PC-3 (cell line): ENCODE measurements at places on chromosomes 7 and 10. TPM values are rescaled to one million over a fixed set of nuclear protein-coding genes. Genes with fewer than 3 reads are reported as not detected.

DNA sequence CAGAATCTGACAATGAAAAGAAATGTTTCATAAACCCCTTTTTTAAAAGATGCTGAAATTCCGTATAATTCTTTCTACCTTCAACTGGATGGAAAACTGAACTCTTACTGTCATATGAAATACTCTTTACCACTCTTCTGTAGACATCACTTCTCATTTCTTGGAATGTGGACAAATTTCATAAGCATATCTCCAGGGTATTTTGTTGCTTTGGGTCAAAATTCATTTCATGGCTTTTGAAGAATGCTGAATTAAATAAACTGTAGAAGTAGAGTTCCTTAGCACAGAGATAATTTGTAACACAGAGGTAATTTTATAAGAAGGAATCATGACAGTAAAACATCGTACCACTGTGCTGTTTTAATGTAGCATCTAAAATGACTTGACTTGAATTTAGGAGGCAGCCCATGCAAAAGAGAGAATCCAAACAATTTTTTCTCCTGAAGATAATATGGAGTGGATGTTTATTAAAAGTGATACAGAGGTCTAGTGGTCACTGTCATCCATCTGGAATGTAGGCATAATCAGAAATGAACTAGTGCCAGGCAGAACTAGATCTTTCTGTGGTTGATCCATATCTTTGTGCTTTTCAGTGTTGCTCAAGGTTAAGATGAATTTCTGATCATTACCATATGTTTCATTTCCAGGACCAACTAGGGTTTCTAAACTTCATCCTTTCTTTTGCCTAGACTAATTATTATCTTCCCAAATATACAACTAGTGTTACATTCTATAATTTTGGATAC is 492.0 kb downstream of the KIF20B start:
- DNase-seq, result peak; percentile 41

- DNase-seq, result peak; percentile 52
Observed at GRCh38 chr7:48041653-48041970, 6.3 kb downstream of the C7orf57 start.

DNA sequence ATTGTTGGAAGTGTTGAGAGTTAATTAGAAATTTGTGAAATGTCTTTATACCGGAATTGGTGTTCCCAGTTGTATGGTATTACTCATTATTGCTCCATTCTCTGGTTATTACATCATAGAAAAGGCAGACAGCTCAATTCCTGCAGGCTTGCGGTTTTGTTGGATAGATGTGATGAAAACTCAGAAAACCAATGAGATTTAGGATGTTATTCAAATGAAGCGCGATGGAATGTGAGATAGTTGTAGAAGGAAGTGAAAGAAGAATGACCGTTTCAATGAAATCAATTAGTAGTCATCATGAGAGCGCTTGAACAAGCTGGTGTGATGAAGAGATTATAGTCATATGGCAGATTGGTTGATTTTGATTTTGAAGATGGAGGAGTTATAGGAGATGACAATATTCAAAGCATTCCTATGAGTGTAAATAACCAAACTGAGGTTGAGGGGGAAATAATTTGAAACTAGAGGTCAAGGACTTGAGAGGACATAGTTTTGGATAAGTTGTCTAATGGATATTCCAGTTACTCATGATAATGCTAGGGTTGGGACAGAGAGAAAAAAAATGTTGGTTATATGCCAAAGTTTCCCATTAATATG is 991.5 kb downstream of the NRG3 start:
- DNase-seq, result no peak

DNA sequence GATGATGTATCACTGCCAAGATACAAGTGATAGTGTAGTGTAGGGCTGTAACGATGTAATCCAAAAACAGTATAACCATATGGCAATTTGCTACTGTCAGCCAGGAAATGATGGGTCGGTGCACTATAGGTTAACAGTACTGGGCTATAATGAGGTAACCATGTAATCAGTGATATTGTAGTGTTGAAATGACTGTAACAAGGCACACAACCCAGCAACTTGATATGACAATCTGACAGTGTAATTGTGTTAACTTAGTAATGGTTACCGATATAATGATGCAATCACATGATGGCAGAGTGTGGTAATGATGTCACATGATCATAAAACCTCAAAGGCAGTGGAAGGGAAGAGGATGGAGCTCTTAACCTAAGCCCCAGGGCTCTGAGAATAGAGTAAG is 73.8 kb upstream of the SLF2 start:
- no peak for DNase-seq

Gene ZNF425
- 1.6 and 2.0 TPM in 2 replicates for total RNA-seq

Gene KCNIP2
- 0.46 and 1.5 TPM in 2 replicates for total RNA-seq

Gene TACC2
- 27.9 and 31.7 TPM in 2 replicates for total RNA-seq
